NCI-H1092 (cell line): ENCODE measurements at places on chromosomes 4 and X.

GRCh38 chr4:93030670-93031069 is 726.9 kb downstream of the GRID2 start:
- no peak for DNase-seq

- DNase-seq = no peak
These were observed 24.6 kb downstream of the CFAP299 start for GRCh38 chr4:80360084-80360483.

- no peak for DNase-seq
These were observed 262.4 kb downstream of the MID1IP1 start for GRCh38 chrX:39063702-39064101.

GRCh38 chrX:119381349-119381944 is 17.7 kb upstream of the SLC25A43 start:
- DNase-seq = no peak

DNA sequence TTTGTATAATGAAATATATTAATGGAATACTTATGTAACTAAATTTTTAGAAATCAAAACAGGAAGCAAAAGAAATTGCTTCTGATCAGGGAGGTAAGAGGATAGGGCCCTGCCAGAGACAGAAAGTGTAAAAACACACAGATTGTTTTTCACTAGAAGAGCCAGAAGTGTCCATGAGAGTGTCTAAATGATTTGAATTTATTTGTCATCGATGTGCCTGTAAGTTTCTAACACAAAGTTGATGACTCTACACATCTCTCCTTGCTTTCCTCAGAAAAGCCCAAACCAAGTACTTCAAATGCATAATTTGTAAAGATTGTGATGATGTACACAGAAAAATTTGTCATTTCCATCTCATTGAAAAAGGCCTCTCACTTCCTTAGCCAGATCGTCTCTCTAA is 80.6 kb downstream of the TMEM156 start:
- no peak for DNase-seq

DNA sequence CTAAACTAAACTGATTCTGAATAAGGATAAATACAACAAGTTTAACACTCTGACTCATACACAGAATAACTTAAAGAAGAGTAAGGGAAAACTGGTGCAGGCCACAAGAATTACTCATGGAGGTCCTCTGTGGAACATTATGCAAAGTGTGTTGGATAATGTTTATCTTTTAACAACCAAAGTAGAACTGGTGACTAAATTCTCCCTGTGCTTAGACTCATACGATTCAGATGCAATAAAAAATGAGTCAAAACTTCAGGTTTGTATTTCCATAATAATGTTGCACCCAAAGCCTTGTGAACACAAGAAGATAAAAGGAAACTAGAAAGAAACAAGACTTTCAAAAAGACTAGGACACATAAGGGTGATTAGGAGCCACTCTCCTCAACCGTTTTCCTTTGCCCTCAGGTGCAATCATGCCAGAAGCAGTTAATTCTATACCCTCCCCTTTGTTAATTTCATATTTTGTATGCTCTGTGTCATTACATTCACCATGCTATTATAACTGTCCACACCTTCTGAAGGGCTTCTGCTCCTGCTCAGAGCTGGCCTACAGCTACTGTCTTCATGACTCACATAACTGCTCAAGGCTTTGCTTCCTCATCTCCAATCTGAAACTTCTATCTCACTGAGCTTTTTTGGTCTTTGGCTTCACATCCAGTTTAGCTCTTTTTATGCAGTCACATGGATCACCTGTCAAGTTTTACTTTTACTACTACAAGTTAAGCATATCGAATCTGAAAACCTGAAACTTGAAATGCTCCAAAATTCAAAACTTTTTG is 60.2 kb downstream of the KCNIP4 start:
- DNase-seq = no peak
